ENCODE measurements at places on chromosomes 1 and 21.

DNA sequence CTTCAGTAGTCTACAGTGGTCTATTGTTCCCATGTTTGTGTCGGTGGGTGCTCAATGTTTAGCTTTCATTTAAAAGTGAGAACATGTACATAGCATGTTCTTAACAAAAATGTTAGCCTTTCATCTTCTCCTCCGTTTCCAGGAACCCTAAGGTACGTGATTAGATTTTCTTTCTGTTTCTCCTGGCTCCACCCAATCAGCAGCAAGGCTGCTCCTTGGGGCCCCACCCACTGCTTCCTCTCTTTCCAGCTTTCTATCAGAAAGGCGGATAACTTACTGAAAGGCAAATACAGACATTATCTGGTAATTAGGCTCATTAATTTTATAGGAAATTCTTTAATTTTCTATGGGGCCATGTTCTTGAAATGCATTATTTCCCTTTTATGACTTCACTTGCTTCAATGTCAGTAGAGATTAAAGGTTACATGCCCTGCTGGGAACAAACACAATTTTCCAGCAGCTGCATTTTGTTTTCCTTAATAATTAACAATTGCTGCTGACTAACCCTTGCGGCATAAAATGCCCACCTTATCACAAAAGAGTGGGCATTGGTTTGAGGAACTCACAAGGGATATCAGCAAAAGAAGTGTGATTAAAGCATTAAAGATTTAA lies 324.9 kb upstream of the SNX7 start:
- no peak for DNase-seq

- DNase-seq, result peak; percentile 64
Observed at GRCh38 chr1:19814681-19815503, at the start of gene RNF186. TSS of gene RNF186 (minus strand) at chr1:19815283. CDS start at chr1:19815101, 182 bp downstream.

DNA sequence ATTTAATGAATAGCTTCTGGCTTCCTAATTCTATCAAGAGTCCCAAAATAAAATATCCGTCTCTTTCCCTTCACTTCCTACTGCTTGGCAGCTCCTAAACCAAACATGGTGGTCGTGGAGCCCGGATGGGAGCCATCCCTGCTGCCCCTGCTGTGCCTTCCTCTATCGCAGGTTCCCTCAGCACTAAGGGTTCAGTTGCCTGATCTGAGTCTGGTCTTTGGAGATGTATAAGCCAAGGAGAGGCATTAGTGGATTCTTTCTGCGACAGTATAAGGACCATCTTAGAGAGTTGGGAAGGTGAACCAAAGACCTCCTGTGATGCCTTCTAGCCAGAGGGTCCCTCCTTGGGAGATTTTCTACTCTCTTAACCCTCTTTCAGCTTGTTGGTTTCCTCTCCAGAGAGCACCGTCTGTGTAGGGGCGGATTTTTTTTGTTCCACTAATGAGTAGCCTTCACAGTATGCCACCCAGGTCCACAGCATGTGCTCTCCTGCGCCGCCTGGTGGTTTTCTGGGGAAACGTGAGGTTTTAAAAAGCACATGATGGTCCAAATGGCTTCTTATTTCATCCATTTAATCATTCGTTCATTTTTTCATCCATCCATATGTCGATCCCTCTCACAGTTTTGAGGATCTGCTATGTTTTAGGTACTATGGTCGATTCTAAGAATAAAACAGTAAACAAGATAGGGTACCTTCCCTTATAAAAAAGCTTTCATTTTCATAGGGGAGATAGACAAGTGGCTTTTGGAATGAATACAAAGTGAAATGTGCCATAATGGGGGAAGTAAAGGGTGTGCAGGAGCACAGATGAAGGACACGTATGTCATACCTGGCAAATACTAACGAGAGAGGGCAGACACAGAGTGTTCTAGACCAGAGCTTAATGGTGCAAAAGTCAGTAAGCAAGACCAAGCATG lies 71.0 kb downstream of the NFASC start:
- peak; percentile 83 for DNase-seq

- no peak for DNase-seq
Observed at GRCh38 chr1:212437179-212437798, 4.6 kb downstream of the NENF start.

DNA sequence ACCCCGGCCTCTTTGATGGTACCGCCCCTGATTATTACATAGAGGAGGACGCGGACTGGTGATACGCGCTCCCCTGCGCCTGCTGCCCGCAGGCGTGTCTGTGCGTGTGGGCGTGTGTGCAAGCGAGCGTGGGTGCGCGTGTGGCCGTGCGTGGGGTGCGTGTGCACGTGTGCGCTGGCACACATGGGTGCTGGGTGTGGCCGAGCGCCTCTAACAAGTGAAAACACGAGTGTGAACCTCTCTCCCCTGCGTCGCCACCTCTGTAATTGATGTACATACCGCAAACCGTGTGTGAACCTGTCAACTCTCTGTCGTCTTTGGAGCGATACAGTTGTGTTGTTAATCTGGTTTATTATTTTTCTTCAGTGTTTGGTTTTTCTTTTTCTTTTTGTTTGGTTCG lies 87.8 kb upstream of the TMEM51 start:
- DNase-seq, result no peak

DNA sequence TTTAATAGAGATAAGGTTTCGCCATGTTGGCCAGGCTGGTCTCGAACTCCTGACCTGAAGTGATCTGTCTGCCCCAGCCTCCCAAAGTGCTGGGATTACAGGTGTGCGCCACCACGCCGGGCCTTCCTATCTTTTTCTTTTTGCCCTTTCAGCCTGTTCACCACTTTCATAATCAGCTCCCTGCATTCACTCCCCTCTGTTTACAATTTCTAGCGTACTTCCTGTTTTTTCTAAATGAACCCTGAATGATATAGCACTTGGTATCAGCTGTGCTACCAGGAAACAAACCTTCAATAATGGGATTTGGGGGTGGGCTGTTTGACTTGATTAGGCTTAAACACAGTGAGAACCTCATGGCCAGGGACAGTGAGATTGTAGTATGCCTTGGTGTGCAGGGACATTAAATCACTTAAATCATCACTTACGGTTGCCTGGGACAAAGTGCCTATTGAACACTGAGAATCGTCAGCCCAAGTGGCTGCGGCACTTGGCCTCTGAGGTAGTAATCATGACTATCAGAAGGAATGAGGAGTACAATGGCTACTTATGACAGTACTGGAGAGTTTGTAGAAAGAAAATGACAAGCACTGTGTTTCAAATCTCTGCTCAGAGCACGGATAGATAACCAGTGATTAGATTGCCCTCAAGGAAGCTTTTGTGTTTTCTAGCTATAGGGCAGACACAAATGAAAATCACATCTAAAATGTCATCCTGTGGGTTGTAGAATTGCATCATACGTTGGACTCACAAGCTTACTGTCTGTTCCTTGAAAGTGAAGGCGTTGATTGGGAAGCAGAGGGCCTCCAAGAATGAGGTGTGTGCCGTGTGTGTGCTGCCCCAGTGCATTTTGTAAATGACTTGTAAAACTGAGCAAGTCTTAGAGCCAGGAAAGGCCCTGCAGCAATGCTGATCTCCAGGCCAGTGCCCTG lies 661.8 kb downstream of the MATN1 start:
- DNase-seq, result peak; percentile 16

DNA sequence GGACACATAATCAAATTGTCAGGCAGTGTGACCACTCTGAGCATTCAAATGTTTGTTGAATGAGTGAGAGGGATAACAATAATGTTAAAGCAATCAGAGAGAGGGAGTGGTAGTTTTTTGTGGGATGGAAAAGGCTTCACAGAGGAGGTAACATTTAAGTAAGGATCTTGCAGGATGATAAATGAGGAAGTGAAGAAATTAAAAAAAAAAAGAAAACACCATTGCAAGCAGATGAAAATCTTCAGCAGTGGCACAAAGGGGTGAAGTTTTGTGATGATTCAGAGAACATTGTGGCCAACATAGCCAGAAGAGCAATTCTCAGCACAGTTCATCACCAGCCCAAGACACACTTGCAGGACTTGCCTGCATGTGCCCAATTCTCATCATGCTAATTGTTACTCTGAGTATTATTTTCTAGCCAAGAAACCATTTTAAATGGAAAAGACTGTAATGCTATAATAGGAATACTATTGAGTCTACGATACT lies 35.0 kb downstream of the OVGP1 start:
- DNase-seq, result no peak
